A549 (cell line): ENCODE measurements at places on chromosomes 13 and 19. TPM values are rescaled to one million over a fixed set of nuclear protein-coding genes. Genes with fewer than 3 reads are reported as not detected.

DNA sequence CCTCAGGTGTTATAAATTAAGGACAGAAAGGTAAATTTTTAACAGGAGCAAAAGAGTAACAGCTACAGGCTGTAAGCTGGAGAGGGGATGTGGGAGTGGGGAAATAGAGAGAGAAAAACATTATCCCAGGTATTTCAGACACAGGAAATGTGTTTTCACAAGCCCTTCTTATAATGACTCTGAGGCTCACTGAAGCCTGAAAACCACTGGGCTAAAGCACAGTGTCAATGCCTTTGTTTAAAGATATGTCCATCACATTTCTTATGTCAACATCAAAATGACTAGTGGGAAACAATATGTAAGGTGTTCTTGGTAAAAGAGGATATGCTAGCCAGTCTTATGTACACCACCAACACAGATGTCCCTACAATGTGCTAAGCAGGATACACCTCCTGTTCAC lies 365.9 kb downstream of the FGF14 start:
- no peak for DNase-seq

DNA sequence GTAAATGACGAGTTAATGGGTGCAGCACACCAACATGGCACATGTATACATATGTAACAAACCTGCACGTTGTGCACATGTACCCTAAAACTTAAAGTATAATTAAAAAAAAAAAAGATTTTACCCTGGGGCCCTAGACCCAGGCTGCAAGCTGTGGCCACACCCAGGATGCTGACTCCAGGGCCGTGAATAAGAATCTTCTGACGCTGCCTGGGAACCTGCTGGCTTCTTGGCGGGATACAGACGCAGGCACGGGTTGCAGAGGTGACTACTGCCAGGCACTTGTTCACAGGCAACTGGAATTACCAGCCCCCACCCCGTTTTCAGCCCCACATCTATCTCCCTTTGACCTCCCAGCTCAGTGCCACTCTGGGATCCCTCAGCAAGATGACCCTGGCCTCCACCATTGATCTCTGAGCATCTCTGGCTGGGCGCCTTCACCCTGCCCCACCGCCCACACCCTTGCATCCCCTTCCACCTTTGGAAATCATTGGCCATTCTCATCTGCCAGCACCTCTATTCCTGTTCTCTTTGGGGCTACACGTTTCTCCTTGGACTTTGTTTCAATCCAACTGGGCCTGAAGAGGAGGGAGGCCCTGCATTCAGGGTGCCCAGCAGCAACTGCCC lies 21.1 kb upstream of the CFAP97D2 start:
- no peak for DNase-seq

DNA sequence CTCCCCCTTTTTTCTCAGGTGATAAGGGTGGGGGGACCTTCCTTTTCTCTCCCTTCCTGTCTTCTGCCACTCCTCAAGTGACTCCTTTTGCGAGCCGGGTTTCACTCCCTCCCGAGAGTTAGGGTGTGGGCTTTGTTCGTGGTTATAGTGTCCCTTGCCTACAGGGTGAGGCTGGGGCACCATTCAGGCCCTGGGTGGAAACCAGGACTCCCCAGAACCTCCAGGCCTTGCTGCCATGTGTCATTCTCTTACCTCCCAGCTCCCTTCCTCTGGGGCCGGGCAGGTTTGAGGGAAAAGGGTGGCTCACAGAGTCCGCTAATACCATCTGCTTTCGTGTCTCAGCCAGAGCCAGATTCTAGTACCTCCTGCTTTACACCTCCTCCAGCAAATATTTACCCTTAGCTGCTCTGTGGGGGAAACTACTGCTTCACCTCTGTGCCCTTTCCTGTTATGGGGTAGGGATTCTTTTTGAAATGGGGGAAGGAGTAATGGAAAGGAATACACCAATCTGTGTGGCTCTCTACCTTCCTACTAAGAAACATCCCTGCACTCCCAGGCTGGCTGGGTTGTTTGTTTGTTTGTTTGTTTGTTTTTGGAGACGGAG lies 2.8 kb downstream of the ACTN4 start:
- peak; percentile 53 for DNase-seq

DNA sequence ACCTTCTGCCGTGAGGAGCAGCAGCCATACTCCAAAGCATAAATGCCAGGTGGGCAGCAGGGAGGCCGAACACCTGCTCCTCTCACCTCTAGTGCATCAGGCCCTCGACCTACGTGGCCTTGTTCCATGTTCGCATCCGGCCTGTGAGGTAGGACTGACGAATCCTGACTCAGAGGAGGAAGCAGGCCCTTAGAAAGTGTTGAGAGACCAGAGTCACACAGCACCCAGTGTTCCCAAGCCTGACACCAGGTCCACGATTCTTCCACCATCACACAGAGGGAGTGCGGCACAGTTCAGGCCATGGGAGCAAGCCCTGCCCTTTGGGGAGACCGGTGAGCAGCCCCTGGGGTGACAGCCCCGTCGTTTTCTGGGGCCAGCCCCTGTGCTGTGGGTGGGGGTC lies 14.7 kb downstream of the ATP12A start:
- no peak for DNase-seq

- no peak for DNase-seq
Observed at GRCh38 chr19:16199275-16199932, 1.7 kb downstream of the AP1M1 start.

- DNase-seq = no peak
Observed at GRCh38 chr13:23254506-23254905, 73.7 kb downstream of the SGCG start.

- no peak for DNase-seq
Observed at GRCh38 chr13:78160793-78161192, 242.2 kb upstream of the EDNRB start.

DNA sequence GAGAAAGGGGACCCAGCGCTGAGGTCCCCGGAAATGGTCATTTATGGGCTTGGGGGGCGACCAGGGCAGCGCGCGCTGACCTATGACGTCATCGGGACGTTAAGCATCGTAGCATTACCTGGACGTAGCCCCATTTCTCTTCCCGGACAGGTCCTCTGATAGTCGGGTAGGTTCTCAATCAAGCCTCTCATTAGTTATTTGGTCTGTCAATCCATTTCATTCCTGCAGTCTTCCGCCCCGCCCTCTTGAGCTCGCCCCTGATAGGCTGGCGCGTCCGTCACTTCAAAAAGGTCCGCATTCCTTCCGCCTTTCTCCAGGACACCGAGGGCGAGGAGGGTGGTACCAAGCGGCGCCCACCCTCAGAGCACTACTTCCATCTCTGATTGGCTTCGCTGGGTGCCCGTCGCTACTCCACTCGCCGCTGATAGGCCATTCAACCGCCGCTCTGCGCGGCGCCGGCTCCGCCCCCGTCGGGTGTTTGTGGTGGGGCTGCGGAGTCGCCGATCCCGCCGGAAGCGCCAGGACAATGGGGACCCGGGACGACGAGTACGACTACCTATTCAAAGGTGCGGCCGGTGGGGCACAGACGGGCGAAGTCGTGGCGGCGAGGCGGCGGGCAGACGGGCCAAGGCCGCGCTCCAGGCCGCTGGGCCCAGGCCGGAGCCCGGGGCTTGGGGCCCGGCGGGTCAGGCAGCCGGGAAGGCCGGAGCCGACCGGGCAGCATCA lies at the start of gene RAB11B:
TSS of gene RAB11B (plus strand) at position 470 of the 726 bp plus-strand sequence. CDS start at position 527, 57 bp downstream.
- DNase-seq = peak; percentile 100

GRCh38 chr19:14440049-14440448 lies 6.9 kb downstream of the PKN1 start:
- no peak for DNase-seq

GRCh38 chr19:17078920-17079709 lies 3.5 kb downstream of the MYO9B start:
- no peak for DNase-seq

- no peak for DNase-seq
Observed at GRCh38 chr19:19651076-19651475, 7.6 kb upstream of the GMIP start.

- peak; percentile 98 for DNase-seq
Observed at GRCh38 chr19:55369653-55370304, 484 bp downstream of the IL11 start.

GRCh38 chr13:113125506-113126264 lies 3.1 kb downstream of the F10 start:
- DNase-seq = no peak

C19orf33 gene
- 487 to 531 TPM (median 489 TPM) in 3 replicates for polyA plus RNA-seq

FXYD7 gene
- 0.15 TPM in 1 of 3 replicates, not detected in the others for polyA plus RNA-seq
